Stimulated activated CD4-positive, alpha-beta T cell treated with anti-CD3 and anti-CD28 coated beads, Interleukin-12 subunit alpha, Interleukin-12 subunit beta, amount 100 ng/mL, for 24 hours (primary cell): ENCODE measurements at places on chromosomes 2 and 18.

DNA sequence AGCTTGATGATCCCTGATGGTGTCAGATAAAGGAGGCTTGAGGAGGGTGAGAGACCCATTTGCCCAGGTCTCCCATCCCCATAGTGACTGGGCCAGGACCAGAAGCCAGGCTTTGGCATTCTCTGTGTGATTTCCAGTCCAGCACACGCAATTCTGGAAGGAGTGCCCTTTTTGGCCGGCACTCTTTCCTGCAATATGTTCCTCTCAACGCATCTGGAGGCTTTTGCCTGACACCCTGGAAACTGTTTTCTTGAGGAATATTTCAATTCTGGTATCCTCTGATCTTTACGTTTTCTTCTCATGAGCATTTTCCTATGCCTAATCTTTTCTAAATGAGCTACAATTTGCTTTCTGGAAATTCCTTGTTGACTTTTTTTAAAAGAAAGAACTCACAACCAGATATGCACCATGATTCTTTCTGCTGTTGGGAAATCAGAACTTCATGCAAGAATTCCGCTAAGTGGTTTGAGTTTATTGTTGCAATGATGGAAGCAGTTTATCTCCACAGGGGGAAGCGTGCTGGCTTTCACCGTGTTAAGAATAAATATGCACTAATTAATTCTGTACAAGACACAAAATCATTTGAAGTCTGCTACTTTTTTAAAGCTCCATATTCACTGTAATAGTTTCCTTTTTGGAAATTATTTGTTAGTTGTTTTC lies 143.7 kb downstream of the NAPG start:
- DNase-seq: no peak

DNA sequence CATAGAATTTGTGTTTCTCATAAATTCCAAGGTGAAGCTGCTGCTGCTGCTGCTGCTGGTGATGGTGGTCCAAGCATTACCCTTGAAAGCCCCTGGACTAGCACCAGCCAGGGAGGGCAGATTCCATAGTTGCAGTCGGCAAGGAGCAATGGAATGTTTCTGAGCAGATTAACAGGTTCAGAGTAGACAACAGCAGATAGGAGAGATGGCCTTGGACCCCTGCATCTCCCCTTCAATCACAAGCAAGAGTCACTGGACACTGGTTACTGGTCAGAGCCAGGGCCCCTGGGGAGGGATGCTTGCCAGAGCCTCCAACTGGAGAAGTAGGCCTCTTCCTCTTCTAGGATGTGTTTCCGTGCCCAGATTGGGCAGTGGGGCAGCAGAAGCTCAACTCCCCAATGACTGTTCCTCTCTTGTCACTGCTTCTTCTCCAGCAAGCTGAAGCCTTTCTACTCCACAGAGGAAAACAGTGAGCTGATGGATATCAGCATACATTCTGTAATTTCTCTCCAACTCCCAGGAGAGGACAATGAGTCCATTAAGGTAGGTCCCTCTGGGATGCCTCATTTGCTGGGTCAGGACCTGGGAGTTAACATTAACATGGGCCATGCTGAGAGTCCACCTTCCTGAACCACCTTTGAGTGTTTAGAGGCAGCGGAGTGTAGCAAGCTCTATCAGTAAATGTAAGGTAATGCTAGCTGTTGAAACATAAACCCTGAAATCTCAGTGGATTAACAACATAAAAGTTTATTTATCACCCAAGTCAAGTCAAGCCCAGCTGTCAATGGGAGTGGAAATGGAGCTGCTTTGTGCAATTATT lies 35.3 kb downstream of the MROH2A start:
- no peak for DNase-seq

- DNase-seq: no peak
Measured at GRCh38 chr18:24427484-24427883, 1.0 kb downstream of the IMPACT start.

GRCh38 chr2:161170377-161170776 lies 10.1 kb downstream of the TANK start:
- no peak for DNase-seq

- no peak for DNase-seq
Measured at GRCh38 chr2:226865273-226865672, 29.4 kb downstream of the RHBDD1 start.

GRCh38 chr2:174395284-174395968 lies at the start of gene SCRN3:
SCRN3 (plus strand) TSS chr2:174395730; CDS start chr2:174398284, 2,554 bp downstream.
- peak; percentile 63 for DNase-seq

DNA sequence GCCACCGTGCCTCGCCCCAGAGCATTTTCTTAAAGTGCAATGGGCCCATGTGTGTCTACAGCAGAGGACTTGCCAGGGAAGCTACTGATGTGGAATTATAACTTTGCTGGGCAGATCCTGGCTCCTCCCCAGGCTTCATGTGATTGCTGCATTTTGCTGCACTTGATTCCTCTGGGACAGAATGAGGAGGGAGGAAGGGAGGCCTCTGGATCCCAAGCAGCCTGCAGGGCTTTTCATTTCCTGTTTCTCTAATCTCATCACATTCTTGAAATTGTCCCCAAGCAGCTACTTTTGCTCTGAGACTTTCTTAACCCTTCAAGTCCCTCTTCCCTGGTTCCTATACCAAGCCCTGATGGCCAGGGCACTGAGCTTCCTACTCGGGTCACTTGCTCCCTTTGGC lies 134.4 kb upstream of the SEC11C start:
- DNase-seq: no peak

DNA sequence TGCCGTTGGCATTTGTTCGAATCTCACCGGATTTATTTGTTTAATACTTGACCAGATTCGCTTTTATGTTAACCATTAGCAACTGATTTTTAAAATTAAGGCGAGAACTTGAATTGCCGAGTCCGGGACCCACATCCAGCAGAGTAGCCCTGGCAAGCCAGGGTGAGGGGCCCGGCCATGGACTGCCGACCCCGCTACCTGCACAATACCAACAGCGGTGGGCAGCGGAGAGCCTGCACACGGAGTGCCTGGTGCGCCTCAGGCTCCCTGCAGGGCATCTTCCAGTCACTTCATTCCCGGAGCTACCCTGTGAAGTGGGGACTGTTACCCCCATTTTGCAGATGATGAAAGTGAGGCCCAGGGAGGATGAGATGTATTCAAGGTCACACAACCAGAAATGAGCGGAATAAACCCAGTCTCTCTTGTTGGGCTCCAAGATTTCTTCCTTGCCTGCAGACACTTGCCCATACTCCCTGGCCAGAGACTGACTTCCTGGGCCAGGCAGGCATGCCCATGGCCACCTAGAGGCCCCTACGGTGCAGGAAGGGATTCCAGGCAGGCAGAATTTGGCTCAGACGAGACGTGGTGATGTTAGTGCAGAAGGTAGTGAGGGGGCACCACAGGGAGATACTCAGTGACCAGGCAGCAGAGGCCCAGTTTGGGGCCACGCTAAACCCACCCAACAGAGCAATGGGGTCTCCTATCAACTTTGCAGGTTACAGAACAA lies 2.9 kb downstream of the FBLN7 start:
- DNase-seq: no peak

DNA sequence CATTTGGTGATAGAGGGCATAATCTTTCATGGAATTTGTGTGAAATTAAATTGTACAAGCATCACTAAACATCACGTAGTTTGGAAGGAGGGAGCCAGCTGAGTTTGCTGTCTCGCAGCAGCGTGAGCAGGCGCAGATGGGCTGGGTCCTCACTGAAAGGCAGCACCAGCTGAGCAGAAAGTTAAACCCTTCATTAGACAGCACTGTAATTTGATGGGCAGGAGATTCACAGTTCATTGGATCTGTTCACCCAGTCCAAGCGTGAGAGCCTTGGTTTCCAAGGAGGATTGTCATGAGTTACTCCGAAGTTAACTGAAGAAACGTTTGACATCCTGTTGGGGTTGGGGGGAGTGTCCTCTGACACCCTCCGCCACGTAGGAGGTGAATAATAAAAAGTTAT lies 89.8 kb upstream of the NFATC1 start:
- no peak for DNase-seq

- DNase-seq: no peak
Measured at GRCh38 chr18:53472546-53472945, 751.9 kb downstream of the MBD2 start.

DNA sequence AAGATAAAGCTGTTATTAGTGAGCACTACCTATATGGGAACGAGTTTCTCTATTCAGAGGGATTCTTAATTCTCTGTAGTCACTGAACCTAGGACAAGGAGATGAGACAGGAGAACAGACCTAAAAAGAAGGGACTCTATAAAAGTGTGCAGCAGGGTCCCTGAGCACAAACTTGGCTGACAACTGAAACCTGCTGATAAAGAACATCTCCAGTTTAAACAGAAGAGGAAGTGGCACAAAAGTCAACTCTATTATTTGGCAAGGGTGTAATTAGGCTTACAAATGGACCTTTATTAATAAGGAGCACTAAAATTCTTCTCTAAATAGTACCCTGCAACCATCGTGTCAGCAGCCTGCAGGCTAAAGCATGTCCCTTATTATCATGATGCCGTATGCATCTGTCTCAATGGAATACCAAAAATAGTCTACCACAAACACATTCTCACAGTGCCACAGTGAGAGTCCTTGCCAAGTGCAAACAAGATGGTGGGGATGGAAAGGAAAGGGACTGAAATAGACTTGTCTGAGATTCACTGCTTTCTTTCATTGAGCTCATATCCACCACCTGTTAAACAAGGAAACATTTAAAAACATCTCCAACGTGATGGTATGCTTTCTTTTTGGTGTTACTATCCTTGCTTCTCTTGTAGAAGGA lies 260.2 kb downstream of the INSIG2 start:
- DNase-seq: no peak

DNA sequence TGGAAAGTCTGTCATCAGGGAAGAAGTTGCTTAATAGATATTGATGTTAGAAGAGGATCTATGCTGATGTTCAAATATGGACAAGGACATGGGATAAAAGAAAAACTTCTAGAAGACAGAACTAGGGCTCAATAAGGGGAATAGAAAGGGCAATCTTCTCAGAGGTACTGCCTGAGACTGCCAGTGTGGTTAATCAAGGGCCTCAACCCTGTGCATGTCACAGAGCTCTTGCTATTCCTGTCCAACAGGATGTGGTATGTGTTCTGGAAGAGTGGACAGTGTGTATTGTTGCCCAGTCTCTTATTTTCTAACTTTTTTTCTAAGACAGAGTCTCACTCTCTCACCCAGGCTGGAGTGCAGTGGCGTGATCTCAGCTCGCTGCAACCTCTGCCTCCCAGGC lies 27.8 kb upstream of the RNF125 start:
- no peak for DNase-seq

- no peak for DNase-seq
Measured at GRCh38 chr2:31327505-31327904, 87.0 kb downstream of the XDH start.

DNA sequence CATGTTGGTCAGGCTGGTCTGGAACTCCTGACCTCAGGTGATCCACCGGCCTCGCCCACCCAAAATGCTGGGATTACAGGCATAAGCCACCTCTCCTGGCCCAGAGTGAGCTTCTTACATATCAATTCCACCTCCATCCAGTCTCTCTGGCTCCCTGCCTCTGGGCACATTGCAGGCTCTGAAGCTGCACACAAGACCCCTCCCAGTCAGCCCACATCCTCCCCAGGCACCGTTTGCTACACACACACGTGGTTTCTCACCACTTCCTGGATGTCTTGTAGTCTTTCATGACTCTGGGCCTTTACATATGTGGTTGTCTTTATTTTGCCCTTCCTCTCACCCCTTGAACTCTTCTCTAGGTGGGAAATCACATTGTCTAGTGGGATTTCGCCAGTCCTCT lies 64.0 kb upstream of the CABLES1 start:
- peak; percentile 52 for DNase-seq

GRCh38 chr2:71944183-71944550 lies 203.5 kb downstream of the CYP26B1 start:
- DNase-seq: no peak

- no peak for DNase-seq
Measured at GRCh38 chr2:237694415-237695194, 67.2 kb downstream of the LRRFIP1 start.

- no peak for DNase-seq
Measured at GRCh38 chr18:29104227-29104626, 927.3 kb upstream of the CDH2 start.

DNA sequence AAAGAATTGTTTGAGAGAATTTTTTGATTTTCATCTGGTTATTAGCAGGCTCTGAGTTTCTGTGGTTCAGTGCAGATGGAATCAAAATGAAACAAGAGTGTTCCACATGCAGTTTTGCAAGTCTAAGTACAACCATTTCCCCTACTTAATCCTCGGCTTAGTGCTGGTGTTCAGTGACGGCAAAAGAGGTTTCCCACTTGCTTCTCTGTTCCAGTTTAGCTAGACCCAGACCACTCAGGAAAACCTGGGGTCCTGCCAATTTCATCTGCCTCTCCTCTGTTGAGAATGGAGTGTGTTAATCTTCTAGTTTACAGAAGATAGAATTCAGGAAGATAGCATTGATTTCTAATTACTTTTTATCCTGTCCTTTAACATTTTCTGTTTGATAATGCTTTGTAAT lies 996.2 kb upstream of the FANCL start:
- no peak for DNase-seq

GRCh38 chr2:128347171-128347558 lies 28.5 kb upstream of the HS6ST1 start:
- no peak for DNase-seq

- no peak for DNase-seq
Measured at GRCh38 chr2:217789736-217790181, 213.0 kb downstream of the TNS1 start.

GRCh38 chr2:109079590-109079989 lies 49.4 kb upstream of the SH3RF3 start:
- no peak for DNase-seq

GRCh38 chr2:128552806-128553551 lies 234.3 kb upstream of the HS6ST1 start:
- no peak for DNase-seq

GRCh38 chr2:179226203-179226960 lies 38.2 kb downstream of the SESTD1 start:
- no peak for DNase-seq

- no peak for DNase-seq
Measured at GRCh38 chr18:57273194-57273593, 79.2 kb upstream of the ST8SIA3 start.

DNA sequence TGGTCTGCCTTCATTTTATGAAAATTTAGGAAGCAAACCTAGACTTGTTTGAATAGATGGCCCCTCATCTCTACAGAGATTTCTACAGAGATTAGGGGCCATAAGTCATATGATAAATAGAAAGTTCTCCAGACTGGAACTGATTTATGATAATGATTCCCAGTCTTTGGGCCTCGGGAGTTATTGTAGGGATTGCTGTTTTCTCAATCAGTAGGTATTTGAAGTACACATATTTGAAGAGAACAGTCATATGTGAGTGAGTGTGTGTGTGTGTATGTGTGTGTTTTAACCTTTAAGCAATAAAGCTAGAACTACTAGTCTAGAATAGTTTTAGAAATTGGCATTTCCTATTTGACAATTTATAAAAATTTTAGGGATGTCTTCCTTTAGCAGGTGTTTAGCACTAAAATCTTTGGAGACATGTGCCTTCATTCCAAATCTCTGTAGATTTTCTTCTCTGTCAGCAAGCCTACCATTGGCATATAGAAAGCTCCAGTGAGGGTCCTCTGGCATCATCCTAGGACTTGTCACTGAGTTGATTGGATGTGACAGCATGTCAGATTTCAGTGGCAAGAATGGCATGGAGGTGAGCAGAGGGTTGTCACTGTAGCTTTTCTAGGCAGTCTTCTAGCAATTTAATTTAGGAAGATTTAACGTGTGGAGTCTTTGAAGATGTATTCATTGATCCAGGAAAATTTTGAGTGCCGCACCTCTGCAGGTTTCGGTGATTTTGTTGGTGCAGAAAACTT lies 71.2 kb downstream of the MYO1B start:
- no peak for DNase-seq
